ENCODE measurements at places on chromosomes 2 and 18. TPM values are rescaled to one million over a fixed set of nuclear protein-coding genes. Genes with fewer than 3 reads are reported as not detected.

- no peaks in the 10 kb centered on the region for H3K36me3 ChIP-seq
- H3K27me3 ChIP-seq, result no peaks in the 10 kb centered on the region
- H3K27ac ChIP-seq, result peak overlapping the region; percentile 49
- peaks cover 19% of the 10 kb centered on the region for H3K4me1 ChIP-seq
- H3K4me3 ChIP-seq, result peak overlapping the region; percentile 59
- peak; percentile 73 for DNase-seq
Measured at GRCh38 chr2:16664052-16664731, 1.4 kb downstream of the CYRIA start.

DNA sequence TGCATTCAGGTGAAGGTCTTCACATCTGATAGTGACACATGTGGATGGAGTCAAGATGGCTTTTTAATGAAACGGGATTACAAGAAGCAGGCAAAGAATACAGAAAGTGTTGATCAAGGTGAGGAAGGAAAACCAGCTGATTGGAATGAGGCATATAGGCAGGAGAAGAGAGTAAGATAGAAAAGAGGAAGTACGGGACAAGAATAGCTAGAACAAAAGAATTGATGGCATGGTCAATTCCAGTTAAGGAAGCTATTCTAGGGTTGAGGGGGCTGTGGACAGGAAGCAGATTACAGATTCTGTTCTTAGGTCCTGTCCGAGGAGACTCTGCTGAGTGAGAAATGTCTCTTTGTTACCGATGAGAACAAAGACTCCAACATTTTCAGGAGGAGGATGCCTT, 13.2 kb upstream of the NCK2 start:
- no peak overlapping the region for H3K4me3 ChIP-seq
- H3K4me1 ChIP-seq, result peaks cover 46% of the 10 kb centered on the region
- no peak for DNase-seq
- H3K27ac ChIP-seq, result no peak overlapping the region
- H3K27me3 ChIP-seq, result no peaks in the 10 kb centered on the region

- no peaks in the 10 kb centered on the region for H3K36me3 ChIP-seq
- no peaks in the 10 kb centered on the region for H3K27me3 ChIP-seq
- peak overlapping the region; percentile 69 for H3K27ac ChIP-seq
- peaks cover 27% of the 10 kb centered on the region for H3K4me1 ChIP-seq
- peak; percentile 14 for DNase-seq
Measured at GRCh38 chr2:197675711-197676188, 363 bp upstream of the RFTN2 start.

GRCh38 chr2:190328573-190329147, 9.0 kb upstream of the HIBCH start:
- H3K27ac ChIP-seq, result no peak overlapping the region
- no peak for DNase-seq
- no peaks in the 10 kb centered on the region for H3K36me3 ChIP-seq

Gene CRYBA2
- total RNA-seq, result not detected

DNA sequence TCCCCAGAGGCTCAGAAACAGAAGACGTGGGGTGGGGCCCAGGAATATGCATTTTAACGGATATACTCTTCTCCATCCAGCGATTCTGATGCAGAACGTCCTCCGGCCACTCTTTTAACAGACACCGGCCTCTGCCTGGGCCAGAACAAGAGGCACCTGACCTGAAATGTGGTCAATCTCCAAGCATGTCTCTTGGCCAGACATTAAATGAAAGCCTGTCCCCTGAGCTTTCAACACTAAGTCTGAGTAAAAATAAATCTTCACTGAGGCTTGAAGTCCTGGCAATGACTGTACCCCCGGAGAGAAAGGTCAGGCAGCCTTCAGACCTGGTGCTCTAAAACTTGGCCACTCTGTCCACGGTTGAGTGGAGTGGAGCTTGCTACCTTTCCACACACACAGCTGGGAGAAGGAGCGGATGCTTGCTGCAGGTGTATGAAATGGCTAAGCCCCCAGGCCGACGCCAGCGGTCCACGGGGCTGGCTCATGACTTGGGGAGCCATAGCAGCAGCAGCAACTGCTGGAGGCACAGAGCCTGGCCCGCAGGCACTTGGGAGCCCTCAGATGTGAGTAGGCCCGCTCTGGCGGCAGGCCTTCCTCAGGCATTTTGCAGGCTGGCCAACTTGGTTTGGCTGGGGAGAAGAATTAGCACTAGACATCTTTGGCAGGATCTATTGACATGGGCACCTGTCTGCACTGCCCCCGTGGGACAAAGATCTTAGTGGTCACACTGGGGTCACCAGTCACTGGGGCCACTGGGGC, 79.7 kb downstream of the TMEM17 start:
- no peaks in the 10 kb centered on the region for H3K27me3 ChIP-seq
- no peak for DNase-seq
- H3K4me3 ChIP-seq, result no peak overlapping the region

DNA sequence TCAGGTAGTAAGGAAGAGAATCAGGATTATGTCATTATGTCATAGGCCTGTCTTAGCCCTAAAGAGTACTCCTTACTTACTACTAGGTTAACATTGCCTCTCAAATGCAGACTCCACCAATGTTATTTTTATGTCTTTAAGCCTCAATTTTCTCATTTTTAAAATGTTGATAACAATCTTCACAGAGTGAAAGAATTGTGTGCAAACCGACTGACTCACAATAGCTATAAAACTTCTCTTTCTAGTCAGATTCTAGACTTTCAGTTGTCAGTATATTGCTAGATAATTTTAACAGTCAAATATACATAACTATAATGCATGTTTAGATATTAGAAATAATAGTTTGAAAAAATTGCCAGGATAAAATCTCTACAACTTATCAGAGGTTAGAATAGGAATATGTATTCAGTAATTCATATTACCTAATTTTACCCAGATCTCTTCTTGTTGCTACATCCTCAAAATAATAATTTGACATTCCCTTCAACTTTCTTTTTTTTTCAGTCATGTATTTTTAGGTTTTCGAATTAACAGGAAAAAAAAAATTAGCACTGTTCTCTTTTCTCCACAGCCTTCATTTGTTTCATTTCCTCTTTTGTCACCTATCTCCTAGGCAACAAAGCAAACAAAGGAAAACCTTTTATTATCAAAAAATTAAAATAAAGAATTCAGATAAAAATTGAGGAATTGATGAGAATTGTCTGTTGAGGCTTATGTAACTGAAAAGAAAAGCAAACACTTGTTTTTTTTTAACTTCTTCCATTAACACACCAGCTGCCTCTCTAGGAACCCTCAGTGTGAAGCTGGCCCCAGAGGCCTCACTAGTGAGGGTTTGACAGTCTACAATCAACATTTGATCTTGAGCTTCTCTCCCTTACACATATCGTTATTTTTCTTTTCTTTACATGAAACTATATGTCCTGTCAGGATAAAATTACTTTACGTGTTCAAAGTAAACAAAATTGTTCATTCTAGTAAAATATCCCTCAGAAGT, 279.0 kb downstream of the CALCRL start:
- H3K4me3 ChIP-seq, result no peak overlapping the region
- no peaks in the 10 kb centered on the region for H3K4me1 ChIP-seq
- H3K27ac ChIP-seq, result no peak overlapping the region
- no peaks in the 10 kb centered on the region for H3K36me3 ChIP-seq
- DNase-seq, result no peak

Gene SSB
- total RNA-seq, result 49.4 TPM

Gene CCDC141
- total RNA-seq, result 210 TPM

Gene TMEM247
- not detected for total RNA-seq

Gene CCL20
- total RNA-seq, result not detected

Gene CCDC68
- 6.2 TPM for total RNA-seq

DNA sequence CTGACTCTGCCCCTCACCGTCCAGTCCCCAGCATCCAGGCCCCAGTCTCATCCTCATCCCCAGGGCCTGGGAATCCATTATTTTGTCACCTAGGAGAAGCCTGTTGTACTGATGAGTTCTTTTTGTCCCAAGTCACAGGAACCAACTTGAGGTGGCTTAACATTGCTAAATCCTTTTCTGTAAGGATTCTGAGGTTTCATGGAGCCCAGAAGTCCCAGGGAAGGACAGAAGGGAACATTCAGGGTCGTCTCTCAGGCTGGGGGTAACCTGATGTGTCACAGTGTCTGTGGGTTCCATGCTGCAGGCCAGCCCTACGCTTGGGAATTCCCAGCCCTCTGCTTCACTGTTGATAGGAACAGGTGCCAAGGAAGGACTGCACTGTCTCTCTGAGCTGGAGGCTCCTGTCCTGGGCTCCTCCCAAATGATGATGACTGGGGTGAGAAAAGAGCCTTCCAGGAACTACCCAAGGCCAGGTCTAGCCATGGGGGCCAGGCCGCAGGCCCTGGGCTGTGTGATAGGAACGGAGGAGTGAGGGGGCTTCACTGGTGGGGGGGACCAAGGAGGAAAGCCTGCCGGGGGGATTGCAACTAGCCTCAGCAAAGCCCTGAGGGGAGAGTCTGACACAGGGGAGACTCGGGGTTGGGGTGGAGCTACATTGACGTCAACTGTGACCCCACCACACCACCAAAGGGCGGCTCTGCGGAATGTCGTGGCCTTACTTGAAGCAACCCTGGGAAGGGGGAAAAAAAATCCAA, 145.7 kb downstream of the SMAD7 start:
- DNase-seq, result no peak
- H3K27me3 ChIP-seq, result no peaks in the 10 kb centered on the region
- peaks cover 40% of the 10 kb centered on the region for H3K4me1 ChIP-seq

DNA sequence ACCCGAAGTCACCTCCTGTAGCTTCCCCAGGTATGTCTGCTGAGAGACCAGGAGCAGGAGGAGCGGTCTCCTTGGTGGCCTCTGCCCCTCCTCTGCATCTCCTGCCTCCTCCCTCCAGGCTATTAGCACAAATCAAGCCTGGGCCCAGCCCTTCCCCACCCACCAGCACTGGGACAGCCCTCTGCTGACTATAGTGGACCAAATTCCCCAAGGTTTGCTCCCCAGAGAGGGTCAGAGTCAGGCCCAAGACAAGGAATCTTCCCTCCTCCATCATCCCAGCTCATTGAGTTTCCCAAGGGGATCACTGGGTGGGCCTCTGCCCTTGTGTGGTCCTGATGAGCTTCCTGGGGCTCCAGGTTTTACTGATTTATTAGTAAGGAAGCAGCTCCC, 62.1 kb downstream of the EMILIN2 start:
- H3K4me1 ChIP-seq, result peaks cover 31% of the 10 kb centered on the region
- no peak for DNase-seq
- no peaks in the 10 kb centered on the region for H3K27me3 ChIP-seq
- no peak overlapping the region for H3K4me3 ChIP-seq

DNA sequence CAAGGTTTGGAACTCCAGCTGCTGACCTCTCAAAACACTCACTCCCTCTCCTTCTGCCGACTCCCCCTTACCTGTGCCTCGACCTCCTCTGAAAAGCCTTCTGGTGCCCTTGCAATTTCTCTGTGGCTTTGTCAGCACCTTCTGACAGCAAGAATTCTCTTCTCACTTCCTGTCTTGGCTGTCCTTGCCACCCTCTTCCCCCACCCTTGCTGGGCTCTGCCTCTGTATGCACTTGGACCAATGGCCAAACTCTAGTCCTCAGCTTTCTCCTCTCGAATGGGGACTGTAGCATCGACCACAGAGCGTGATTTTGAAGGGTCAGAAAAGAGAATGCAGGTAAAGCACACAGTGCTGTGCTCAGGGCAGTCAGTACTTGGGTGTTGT, 99.0 kb downstream of the HS1BP3 start:
- H3K4me3 ChIP-seq, result no peak overlapping the region
- H3K27me3 ChIP-seq, result no peaks in the 10 kb centered on the region
- no peaks in the 10 kb centered on the region for H3K4me1 ChIP-seq

DNA sequence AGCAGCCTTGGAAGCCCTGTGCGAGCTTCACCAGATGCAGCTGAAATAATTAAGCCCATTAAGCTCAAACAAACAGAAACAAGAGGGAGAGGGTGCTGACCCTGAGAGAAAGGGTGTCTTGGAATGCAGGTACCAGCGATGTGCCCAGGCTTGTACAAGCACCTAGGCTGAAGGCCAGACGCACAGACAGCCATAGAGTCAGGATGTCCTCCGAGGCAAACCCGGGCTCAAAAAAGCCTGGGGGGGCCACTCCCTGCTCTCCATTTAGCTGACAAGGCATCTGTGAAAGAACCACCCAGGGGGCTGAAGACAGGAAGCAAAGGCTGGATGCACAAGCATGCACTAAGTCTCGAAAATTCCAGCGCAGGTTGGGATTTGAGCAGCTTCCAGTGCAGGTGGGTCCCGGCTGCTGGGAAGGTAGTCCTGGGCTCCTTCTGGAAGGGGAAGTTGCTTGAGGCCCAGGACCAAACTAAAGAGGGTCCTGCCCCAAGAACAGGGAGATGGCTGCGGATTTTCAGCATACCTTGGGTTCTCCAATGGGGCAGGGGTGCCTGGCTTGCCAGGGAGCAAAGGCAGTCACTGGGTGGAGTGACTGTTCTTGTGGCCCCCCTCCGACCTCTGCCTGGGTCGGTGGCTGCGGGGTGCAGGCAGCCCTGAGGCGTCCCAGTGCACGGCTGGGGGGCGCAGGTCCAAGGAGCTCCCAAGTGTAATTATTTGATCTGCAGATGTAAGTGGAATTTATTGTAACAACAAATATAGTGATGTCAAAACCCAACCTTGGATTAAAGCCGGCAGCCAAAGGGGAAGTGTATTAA, 5.9 kb downstream of the GBX2 start:
- DNase-seq, result no peak
- H3K36me3 ChIP-seq, result no peaks in the 10 kb centered on the region
- H3K4me1 ChIP-seq, result peaks cover 20% of the 10 kb centered on the region
- H3K4me3 ChIP-seq, result no peak overlapping the region

GRCh38 chr18:50656396-50656795, 96.5 kb downstream of the MAPK4 start:
- DNase-seq, result no peak
- no peaks in the 10 kb centered on the region for H3K36me3 ChIP-seq
- H3K27ac ChIP-seq, result peak overlapping the region; percentile 89
- H3K4me1 ChIP-seq, result peaks cover 69% of the 10 kb centered on the region
- H3K27me3 ChIP-seq, result no peaks in the 10 kb centered on the region
- H3K4me3 ChIP-seq, result no peak overlapping the region

DNA sequence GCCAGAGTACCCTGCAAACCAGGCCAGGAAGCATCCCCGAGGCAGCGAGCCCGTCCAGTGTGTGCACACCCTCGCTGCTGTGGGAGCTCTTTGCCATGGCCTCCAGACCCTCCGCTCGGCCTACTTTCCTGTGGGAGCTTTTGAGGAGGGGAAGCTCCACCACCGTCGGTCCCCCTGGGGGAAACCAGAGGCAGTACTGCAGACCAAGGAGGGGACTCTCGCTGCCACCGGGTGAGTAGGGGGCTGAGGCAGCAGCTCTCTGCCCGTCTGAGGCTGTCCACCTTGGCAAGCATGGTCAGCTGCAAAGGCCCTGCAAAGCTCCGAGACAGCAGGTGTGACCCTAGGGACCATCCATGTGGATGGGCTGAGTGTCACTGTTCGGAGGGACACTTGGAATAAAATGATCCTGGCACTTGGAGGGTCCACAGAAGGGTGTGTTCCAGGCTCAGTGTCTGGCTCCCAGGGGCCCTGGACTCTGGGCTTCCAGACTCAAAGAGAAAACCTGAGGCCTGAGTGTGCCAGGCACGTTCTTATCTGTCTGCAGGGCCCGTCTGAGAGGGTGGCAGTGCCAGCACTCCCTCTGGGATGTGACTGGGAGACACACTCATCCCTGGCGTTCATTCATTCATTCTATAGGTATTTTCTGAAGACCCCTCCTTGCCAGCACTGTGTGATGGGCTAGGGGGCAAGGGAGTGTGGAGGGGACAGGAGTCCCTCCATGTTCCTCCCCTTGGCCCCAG, 282.8 kb upstream of the HS6ST1 start:
- H3K27me3 ChIP-seq, result no peaks in the 10 kb centered on the region
- no peak overlapping the region for H3K4me3 ChIP-seq
- H3K27ac ChIP-seq, result no peak overlapping the region
- no peaks in the 10 kb centered on the region for H3K4me1 ChIP-seq
- peak; percentile 18 for DNase-seq

Gene LIPG
- total RNA-seq, result 0.20 TPM

GRCh38 chr2:135317375-135317774, 213.6 kb downstream of the ZRANB3 start:
- H3K27me3 ChIP-seq, result no peaks in the 10 kb centered on the region
- DNase-seq, result no peak
- no peak overlapping the region for H3K4me3 ChIP-seq
- H3K27ac ChIP-seq, result no peak overlapping the region
